Gastroesophageal sphincter (tissue), 4 donors: ENCODE measurements at places on chromosomes 5 and 9. TPM values are rescaled to one million over a fixed set of nuclear protein-coding genes. Genes with fewer than 3 reads are reported as not detected.

Gene SLF1
- 8.9 TPM for total RNA-seq

Gene LHFPL2
- 44.2 TPM for total RNA-seq

Gene TEK
- total RNA-seq, result 25.3 TPM

Gene FAM221B
- total RNA-seq, result not detected

Gene DOCK8
- total RNA-seq, result 36.0 TPM

Gene DIAPH1
- 62.3 TPM for total RNA-seq

Gene CHMP5
- total RNA-seq, result 45.6 TPM

Gene SLC2A6
- 4.7 TPM for total RNA-seq

Gene ITK
- total RNA-seq, result 2.4 TPM

Gene CD72
- total RNA-seq, result 2.0 TPM

Gene CCDC192
- 2.6 TPM for total RNA-seq

Gene STPG3
- not detected for total RNA-seq

Gene PCSK1
- 1.6 TPM for total RNA-seq

Gene CCDC183
- total RNA-seq, result 2.0 TPM

Gene PCDHGB4
- total RNA-seq, result 3.1 TPM

Gene MYOZ3
- not detected for total RNA-seq

Gene BARHL1
- not detected for total RNA-seq

Gene HTR4
- not detected for total RNA-seq

Gene IPO11
- 15.9 TPM for total RNA-seq

Gene RNF208
- total RNA-seq, result 3.1 TPM

Gene CHSY3
- total RNA-seq, result 3.2 TPM

Gene RMRP
- 4,010 TPM for total RNA-seq

Gene TYRP1
- total RNA-seq, result not detected

Gene PCDHGB2
- total RNA-seq, result 4.3 TPM
